ENCODE measurements at places on chromosomes 7 and 10.
A peak's percentile ranks its signal among the peaks of the same experiment; 100 is the strongest.

DNA sequence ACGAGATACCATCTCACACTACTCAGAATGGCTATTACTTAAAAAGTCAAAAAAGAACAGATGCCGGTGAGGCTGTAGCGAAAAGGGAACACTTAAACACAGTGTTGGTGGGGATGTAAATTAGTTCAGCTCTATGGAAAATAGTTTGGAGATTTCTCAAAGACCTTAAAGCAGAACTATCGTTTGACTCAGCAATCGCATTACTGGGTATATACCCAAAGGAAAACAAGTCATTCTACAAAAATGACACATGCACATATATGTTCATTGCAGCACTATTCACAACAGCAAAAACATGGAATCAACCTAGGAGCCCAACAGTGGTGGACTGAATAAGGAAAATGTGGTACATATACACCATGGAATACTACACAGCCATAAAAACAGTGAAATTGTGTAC is 56.9 kb downstream of the SAMD9 start:
- no peak overlapping the region for H3K4me3 ChIP-seq
- no peaks in the 10 kb centered on the region for H3K4me1 ChIP-seq
- H3K27me3 ChIP-seq, result no peaks in the 10 kb centered on the region

GRCh38 chr7:113698556-113699220 is 220.1 kb downstream of the PPP1R3A start:
- peaks cover 4% of the 10 kb centered on the region for H3K36me3 ChIP-seq
- H3K27ac ChIP-seq, result no peak overlapping the region
- H3K27me3 ChIP-seq, result no peaks in the 10 kb centered on the region

- peaks cover 42% of the 10 kb centered on the region for H3K4me1 ChIP-seq
- H3K27ac ChIP-seq, result peak overlapping the region; percentile 99
- H3K36me3 ChIP-seq, result peaks cover 36% of the 10 kb centered on the region
- no peaks in the 10 kb centered on the region for H3K27me3 ChIP-seq
Measured at GRCh38 chr10:27504808-27505460, 830 bp downstream of the RAB18 start.

- peaks cover 35% of the 10 kb centered on the region for H3K27me3 ChIP-seq
- no peak for DNase-seq
- H3K4me3 ChIP-seq, result no peak overlapping the region
- no peaks in the 10 kb centered on the region for H3K36me3 ChIP-seq
- peaks cover 2% of the 10 kb centered on the region for H3K4me1 ChIP-seq
Measured at GRCh38 chr10:122468926-122469781, 7.8 kb downstream of the HTRA1 start.

GRCh38 chr10:109689785-109690184 is 233.5 kb downstream of the XPNPEP1 start:
- DNase-seq, result no peak
- H3K4me3 ChIP-seq, result no peak overlapping the region
- H3K27me3 ChIP-seq, result no peaks in the 10 kb centered on the region
- no peak overlapping the region for H3K27ac ChIP-seq
- no peaks in the 10 kb centered on the region for H3K4me1 ChIP-seq

GRCh38 chr10:129756912-129757901 is 206.9 kb downstream of the EBF3 start:
- no peaks in the 10 kb centered on the region for H3K27me3 ChIP-seq
- DNase-seq, result no peak

- peaks cover 3% of the 10 kb centered on the region for H3K36me3 ChIP-seq
- H3K4me1 ChIP-seq, result peaks cover 9% of the 10 kb centered on the region
- peak within 1 kb of the TSS; percentile 47 for H3K4me3 ChIP-seq
- H3K27ac ChIP-seq, result no peak within 1 kb of the TSS
- H3K27me3 ChIP-seq, result no peaks in the 10 kb centered on the region
Measured at GRCh38 chr7:20217193-20217948, at the start of gene MACC1. MACC1 (minus strand) TSS chr7:20217384; CDS start chr7:20161862, 55,522 bp downstream.

- no peak overlapping the region for H3K27ac ChIP-seq
- H3K27me3 ChIP-seq, result no peaks in the 10 kb centered on the region
- no peak for DNase-seq
Measured at GRCh38 chr10:114167985-114168384, 6.0 kb downstream of the CCDC186 start.

DNA sequence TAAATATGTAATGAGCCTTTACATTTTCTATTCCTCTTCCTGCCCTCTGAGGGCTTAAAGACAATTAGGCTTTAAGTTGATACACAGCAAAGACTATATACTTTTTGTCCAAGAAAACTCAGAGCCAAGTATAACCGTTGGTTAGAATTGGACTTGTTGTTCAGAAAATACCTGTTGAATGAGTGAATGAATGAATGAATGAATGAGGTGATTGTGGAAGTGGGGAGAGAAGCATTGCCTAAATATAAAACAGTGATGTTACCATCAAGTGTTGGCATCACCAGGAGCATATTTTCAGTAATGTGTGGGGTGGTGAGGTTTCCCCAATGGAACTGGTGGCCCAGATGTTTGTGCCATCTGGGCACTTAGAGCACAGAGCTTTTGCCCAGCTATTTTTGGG is 106.9 kb downstream of the AOAH start:
- DNase-seq, result no peak
- H3K27ac ChIP-seq, result no peak overlapping the region
- H3K27me3 ChIP-seq, result no peaks in the 10 kb centered on the region
- peaks cover 71% of the 10 kb centered on the region for H3K36me3 ChIP-seq
- peaks cover 5% of the 10 kb centered on the region for H3K4me1 ChIP-seq
- no peak overlapping the region for H3K4me3 ChIP-seq

GRCh38 chr7:16627236-16627635 is 18.3 kb downstream of the ANKMY2 start:
- no peaks in the 10 kb centered on the region for H3K27me3 ChIP-seq
- no peak overlapping the region for H3K27ac ChIP-seq
- DNase-seq, result no peak
- peaks cover 38% of the 10 kb centered on the region for H3K36me3 ChIP-seq
- no peak overlapping the region for H3K4me3 ChIP-seq
- H3K4me1 ChIP-seq, result peaks cover 4% of the 10 kb centered on the region

GRCh38 chr7:136664537-136664936 is 203.9 kb upstream of the CHRM2 start:
- H3K27me3 ChIP-seq, result no peaks in the 10 kb centered on the region
- no peak overlapping the region for H3K4me3 ChIP-seq
- H3K4me1 ChIP-seq, result no peaks in the 10 kb centered on the region
- H3K27ac ChIP-seq, result no peak overlapping the region
- no peaks in the 10 kb centered on the region for H3K36me3 ChIP-seq

DNA sequence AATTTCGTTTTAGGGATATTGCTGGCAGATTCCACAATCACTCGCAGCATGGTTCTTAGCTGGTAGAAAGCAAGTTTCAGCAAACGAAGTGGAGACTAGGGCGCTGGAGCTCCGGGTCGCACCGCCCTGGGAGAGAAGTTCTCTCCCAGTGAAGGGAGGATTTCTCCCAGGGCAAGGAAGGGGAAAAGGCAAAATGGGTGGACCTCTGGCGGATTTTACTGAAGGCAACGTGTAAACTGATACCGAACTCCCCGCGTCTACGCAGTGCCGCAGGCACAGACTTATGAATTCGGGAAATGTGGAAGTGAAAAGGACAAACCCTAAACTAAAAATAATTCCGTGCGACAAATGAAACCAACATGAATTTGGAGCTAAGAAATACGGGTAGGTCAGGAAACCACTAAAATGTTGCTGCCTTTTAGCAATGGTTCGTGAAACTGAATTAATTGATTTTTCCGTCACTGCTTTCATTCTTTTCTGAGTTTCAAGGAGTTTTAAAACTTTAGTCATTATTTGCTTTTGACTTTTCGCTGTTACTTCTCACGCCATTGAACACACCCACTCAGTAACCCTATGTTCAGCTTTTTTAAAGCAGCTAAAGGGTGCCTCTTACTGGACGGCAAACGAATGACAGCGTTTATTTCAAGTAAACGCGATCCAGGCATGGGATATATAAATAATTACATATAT is at the start of gene MYOF:
MYOF (minus strand) TSS at position 190 of the 690 bp plus-strand sequence; CDS start at position 50, 140 bp downstream.
- H3K4me1 ChIP-seq, result peaks cover 7% of the 10 kb centered on the region
- peak; percentile 44 for DNase-seq
- H3K27ac ChIP-seq, result no peak within 1 kb of the TSS

DNA sequence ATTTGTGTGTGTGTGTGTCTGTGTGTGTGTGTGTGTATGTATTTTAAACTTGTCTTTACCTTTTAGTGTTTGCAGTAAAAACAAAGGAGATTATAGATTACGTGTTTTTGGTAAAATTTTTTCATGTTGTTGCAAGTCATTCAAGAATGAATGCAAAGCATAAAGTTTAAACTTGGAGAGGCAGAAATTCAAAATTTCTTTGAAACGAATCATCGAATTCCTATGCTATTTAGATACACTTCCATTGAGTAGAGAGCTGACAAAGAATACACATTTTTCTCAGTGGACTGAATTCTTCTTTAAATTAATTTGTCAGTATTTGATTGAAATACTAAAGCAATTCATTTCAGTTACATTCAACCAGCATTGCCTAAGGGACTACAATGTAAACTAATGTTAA is 66.0 kb upstream of the HDAC9 start:
- H3K4me1 ChIP-seq, result peaks cover 2% of the 10 kb centered on the region
- DNase-seq, result no peak
- H3K27me3 ChIP-seq, result no peaks in the 10 kb centered on the region

DNA sequence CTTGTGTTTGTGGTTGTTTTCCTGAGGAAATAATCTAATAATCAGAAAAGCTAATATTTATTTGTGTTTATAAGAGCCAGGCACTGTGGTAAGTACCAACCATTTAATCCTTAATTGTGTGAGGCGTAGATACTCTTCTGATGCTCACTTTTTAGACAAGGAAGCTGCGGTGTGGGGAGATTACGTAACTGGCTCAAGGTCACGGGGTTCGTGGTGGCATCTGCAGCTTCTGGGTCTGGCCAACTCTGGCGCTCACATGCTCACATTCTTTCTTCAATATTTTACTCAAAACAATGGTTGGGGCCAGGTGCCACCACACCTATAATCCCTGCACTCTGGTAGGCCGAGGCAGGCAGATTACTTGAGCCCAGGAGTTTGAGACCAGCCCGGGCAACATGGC is 77.6 kb downstream of the RALA start:
- peaks cover 2% of the 10 kb centered on the region for H3K4me1 ChIP-seq
- no peaks in the 10 kb centered on the region for H3K27me3 ChIP-seq
- no peak overlapping the region for H3K4me3 ChIP-seq
- no peak overlapping the region for H3K27ac ChIP-seq
- DNase-seq, result no peak
- H3K36me3 ChIP-seq, result peaks cover 31% of the 10 kb centered on the region

- no peaks in the 10 kb centered on the region for H3K4me1 ChIP-seq
- DNase-seq, result no peak
- no peak overlapping the region for H3K27ac ChIP-seq
- H3K4me3 ChIP-seq, result no peak overlapping the region
Measured at GRCh38 chr7:95553939-95554338, 42.4 kb downstream of the PDK4 start.

DNA sequence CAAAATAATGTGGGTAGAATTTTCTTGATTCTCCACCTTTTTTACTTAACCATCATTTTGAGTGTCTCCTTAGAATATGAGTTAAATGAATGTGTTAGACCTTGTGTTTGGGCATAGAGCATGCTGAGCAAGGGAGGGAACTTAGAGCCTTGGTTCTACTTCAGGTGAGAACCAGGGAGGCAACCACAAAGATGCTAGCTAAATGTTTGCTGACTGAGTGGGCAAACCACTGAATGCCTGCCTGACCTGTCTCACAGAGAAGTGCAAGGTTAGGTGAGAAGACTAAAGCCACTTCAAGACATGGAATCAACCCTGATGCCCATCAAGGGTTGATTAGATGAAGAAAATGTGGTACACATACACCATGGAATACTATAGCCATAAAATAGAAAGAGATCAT is 242.6 kb upstream of the ZNF32 start:
- H3K4me3 ChIP-seq, result no peak overlapping the region
- no peak for DNase-seq
- no peaks in the 10 kb centered on the region for H3K4me1 ChIP-seq

GRCh38 chr7:110399421-110399820 is 691.5 kb upstream of the LRRN3 start:
- no peak for DNase-seq
- H3K4me3 ChIP-seq, result no peak overlapping the region
- no peaks in the 10 kb centered on the region for H3K36me3 ChIP-seq
- no peaks in the 10 kb centered on the region for H3K27me3 ChIP-seq
- no peaks in the 10 kb centered on the region for H3K4me1 ChIP-seq
- H3K27ac ChIP-seq, result no peak overlapping the region

GRCh38 chr7:101772508-101773211 is 44.8 kb upstream of the CUX1 start:
- H3K27ac ChIP-seq, result no peak overlapping the region
- H3K4me3 ChIP-seq, result no peak overlapping the region
- no peak for DNase-seq
- peaks cover 42% of the 10 kb centered on the region for H3K27me3 ChIP-seq
- peaks cover 2% of the 10 kb centered on the region for H3K36me3 ChIP-seq

DNA sequence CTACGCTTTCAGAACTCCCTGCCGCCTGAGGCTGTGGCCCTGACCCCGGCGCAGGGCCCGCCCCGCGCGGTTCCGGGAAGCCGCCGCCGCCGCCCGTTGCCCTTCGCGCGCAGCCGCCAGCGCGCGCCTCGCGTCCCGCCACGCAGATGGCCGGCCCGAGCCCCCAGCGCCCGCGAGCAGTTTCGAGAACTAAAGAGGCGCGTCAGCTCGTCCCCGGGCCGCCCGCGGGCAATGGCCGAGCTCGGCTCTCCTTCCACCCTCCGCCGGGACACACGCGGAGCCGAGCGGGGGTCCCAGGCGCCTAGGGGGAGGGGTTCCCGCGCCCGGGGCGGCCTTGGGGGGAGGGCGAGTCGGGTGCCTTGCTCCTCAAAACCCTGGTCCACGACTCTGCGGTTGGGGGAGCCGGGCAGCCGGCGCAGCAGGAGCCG is 1.8 kb downstream of the HNRNPF start:
- H3K27me3 ChIP-seq, result no peaks in the 10 kb centered on the region
- peaks cover 82% of the 10 kb centered on the region for H3K36me3 ChIP-seq
- DNase-seq, result peak; percentile 50
- H3K4me3 ChIP-seq, result peak overlapping the region; percentile 97
- peaks cover 46% of the 10 kb centered on the region for H3K4me1 ChIP-seq
- peak overlapping the region; percentile 99 for H3K27ac ChIP-seq

- H3K4me1 ChIP-seq, result no peaks in the 10 kb centered on the region
- peaks cover 3% of the 10 kb centered on the region for H3K36me3 ChIP-seq
- DNase-seq, result no peak
- H3K4me3 ChIP-seq, result no peak overlapping the region
- H3K27ac ChIP-seq, result no peak overlapping the region
Measured at GRCh38 chr7:133947458-133948254, 179.5 kb upstream of the LRGUK start.

- H3K27me3 ChIP-seq, result peaks cover 26% of the 10 kb centered on the region
- no peak for DNase-seq
- no peak overlapping the region for H3K4me3 ChIP-seq
- no peak overlapping the region for H3K27ac ChIP-seq
- no peaks in the 10 kb centered on the region for H3K4me1 ChIP-seq
Measured at GRCh38 chr10:10903620-10904019, 114.1 kb upstream of the CELF2 start.

DNA sequence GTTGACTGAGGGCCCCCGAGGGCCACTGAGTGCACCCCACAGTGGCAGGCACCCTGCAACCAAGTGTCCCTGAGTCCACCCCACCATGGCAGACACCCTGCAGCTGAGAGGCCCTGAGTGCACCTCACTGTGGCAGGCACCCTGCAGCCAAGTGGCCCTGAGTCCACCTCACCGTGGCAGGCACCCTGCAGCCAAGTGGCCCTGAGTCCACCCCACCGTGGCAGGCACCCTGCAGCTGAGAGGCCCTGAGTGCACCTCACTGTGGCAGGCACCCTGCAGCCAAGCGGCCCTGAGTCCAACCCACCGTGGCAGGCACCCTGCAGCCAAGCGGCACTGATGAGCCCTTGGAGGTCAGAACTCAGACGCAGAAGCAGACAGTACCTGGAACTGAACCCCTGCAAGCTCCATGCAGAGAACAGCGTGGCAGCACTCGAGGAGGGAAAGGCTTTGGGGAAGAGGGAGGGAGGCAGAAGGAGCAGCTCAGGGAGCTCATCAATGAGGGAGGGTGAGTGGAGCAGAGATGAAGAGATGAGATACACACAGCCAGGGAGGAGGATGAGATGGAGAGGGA is 156.5 kb downstream of the WDR37 start:
- no peak for DNase-seq
- peaks cover 11% of the 10 kb centered on the region for H3K4me1 ChIP-seq
- no peaks in the 10 kb centered on the region for H3K36me3 ChIP-seq
- H3K4me3 ChIP-seq, result no peak overlapping the region
- H3K27ac ChIP-seq, result no peak overlapping the region
